Upper lobe of right lung (tissue), 1 donor: ENCODE measurements at places on chromosomes 7 and 10. TPM values are rescaled to one million over a fixed set of nuclear protein-coding genes. Genes with fewer than 3 reads are reported as not detected.

Gene CDK14
- total RNA-seq, result 47.2 TPM

Gene HSPA14
- total RNA-seq, result 10.0 TPM

Gene LRIT1
- not detected for total RNA-seq

Gene TMEM273
- total RNA-seq, result 63.1 TPM

Gene SLC18A2
- 5.2 TPM for total RNA-seq

Gene C10orf62
- not detected for total RNA-seq

Gene ANLN
- 3.3 TPM for total RNA-seq

DNA sequence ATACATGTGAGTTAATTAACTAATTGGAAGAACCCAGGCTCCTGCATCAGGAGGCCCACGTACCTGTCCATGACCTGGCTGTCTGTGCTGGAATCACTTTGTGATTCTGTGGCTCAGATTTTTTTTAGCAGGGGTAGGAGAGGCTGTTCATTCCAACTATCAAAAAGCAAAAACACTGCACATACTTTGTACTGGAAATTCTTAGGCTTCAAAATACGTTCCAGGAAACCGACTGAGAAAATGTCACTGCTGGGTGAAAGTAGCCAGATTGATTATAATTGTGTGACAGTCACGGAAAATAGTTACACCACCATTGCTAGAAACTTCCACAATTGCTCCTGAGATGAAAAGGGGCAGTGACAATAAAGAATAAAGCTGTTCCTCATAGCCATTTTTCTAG lies 91.0 kb downstream of the SLC16A9 start:
- no peaks in the 10 kb centered on the region for H3K4me1 ChIP-seq
- H3K36me3 ChIP-seq, result no peaks in the 10 kb centered on the region
- DNase-seq, result no peak
- no peak overlapping the region for H3K4me3 ChIP-seq

DNA sequence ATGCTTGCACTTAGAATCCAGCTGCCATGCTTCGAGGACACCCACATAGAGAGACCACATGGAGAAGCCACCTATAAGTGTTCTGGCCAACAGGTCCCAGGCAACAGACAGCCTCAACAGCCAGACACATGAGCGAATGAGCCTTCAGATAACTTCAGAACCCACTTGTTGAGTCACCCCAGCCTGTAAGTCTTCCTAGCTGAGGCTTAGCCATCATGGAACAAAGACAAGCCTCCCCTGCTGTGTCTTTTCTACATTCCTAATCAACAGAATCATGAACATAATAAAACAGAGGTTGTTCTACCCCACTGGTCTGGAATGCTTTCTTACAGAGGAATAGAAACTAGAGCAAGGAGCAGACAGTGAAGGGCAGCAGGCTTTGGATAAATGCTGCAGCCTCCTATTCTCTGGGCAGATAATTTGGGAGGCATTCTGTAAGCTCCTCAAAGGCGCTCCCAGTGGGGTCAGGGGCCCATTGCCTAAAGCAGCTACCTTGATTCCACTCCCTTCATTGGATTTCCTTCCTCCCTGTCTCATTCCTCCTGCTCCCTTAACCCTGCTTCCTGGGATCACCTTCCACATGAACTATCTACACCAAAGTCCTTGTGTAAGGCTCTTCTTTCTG lies 4.6 kb downstream of the TLL2 start:
- H3K36me3 ChIP-seq, result no peaks in the 10 kb centered on the region
- H3K4me3 ChIP-seq, result no peak overlapping the region
- peaks cover 16% of the 10 kb centered on the region for H3K27me3 ChIP-seq
- peaks cover 19% of the 10 kb centered on the region for H3K4me1 ChIP-seq
- H3K27ac ChIP-seq, result no peak overlapping the region

DNA sequence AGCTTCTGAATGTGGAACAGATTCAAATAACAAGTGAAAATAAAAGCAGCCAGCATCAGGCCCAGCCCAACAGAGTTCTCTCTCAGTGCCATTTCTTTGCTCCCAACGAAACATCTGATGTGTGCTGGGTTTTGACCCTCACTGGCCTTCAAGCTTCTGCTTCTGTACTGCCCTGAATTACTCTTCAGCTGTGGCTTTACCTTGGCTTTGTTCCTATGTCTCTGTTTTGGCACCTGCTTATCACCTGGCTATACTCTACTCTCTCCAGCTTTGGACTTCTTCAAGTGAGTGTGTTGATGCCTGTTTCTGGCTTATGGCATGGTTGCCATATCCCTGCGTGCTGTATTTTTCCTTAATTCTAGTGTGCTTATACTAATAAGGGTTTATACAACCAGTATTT lies 768.3 kb downstream of the SORCS1 start:
- no peaks in the 10 kb centered on the region for H3K4me1 ChIP-seq
- no peaks in the 10 kb centered on the region for H3K36me3 ChIP-seq
- H3K4me3 ChIP-seq, result no peak overlapping the region

- H3K27me3 ChIP-seq, result no peaks in the 10 kb centered on the region
- no peaks in the 10 kb centered on the region for H3K4me1 ChIP-seq
- H3K27ac ChIP-seq, result no peak overlapping the region
- no peak overlapping the region for H3K4me3 ChIP-seq
- DNase-seq, result no peak
These were observed 180.9 kb downstream of the ANK3 start for GRCh38 chr10:60208676-60209269.

DNA sequence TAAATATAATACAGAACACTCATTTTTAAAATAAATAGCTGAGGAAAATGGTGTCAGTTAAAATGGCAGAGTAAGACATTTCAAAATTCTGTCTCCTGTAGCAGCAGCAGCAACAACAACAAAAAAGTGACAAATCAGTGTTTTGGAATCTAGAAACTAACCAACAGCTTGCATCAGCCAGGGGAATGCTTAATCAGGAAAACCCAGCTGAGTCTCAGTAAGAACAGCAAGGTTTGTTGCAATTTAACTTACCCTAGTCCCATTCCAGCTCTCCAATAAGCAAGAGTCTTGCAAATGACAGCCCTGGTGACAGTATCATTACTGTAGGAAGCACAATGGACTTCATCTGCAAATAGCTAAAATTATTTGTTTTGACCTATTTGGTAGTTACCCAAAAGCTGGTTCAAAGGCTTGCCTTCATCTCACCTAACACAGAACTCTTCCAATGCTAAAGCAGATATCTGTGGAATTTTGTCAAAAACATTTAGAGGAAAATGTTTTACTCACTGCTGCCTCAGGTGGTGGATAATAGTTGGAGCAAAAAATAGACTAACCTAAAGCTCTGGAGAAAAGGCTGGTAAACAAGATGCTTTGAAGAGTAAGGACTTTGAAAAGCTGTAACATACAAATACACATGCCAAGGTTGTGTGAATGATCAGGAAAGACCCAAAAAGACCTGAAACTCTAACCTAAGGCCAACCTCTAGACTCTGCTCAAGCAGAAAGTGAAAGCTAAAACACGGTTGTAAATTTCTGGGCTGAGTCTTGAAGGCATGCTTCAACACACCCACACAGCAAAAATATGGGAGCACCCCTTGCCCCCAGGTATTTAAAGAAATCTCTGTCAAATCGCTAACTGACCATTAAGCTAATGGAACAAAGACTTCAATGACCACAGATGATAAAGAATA lies 9.9 kb upstream of the ARHGAP22 start:
- no peaks in the 10 kb centered on the region for H3K27me3 ChIP-seq
- H3K36me3 ChIP-seq, result no peaks in the 10 kb centered on the region
- DNase-seq, result no peak
- H3K4me1 ChIP-seq, result no peaks in the 10 kb centered on the region

DNA sequence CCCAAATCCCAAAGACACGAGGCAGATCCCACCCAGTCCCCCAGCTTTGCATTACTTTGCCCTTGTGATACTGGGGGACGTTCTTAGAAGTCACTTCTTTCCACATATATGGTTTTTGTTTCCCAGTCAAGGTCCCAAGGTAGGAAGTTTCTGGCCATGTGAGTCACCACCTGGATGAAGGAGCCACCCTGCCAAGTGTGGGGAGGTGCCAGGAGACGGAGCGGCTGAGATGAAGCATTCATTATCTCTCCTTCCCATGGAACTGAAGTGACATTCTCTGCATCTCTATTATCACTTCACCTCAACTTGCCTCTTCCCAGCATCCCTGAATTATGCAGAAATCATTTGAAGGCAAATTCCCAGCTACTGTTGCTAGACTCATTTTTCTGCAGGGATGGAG lies 136.2 kb upstream of the INSYN2A start:
- H3K36me3 ChIP-seq, result no peaks in the 10 kb centered on the region

DNA sequence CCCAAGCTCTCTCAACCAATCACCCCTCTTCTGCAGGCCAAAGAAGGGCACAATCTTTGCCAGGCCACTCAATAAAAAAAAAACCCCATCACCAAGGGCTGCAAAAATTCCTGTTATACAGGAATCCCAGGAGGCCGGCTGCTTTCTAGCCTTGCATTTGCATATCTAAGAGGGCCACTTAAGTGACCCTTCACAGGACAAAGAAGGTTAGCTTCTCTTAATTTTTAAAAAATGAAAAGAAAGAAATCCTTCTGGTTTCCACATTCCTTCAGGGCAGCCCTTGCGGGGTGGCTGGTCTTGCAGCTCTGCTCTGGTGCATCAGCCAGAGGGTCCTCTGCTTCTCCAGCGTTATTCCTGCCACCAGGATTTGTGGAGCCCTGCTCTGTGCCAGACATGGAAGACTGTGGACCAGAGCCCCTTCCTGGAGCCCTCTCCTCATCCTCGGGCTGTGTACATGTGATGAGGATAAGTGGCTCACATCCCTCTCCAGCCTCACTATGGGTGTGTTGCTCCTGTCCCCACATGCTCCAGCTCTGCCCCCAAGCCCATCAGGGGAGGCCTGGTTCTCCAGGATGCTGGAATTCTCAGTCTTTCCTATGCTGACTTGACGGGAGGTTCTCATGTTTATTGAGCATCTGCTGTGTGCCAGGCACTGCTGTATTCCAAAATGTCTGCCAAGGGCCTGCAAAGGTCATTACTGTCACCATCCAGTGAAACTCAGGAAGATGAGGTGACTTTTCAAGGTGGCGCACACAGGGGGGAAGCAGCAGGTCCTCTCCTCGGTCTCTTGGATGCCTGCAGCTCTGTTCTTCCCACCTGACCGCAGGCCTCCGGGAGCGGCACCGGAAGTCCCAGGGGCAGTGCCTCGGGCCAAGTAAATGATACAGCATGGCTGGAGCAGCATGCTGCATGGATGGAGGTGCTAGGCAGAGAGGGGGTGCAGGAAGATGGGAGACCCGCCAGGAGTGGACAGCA lies 67.7 kb downstream of the ARHGAP22 start:
- H3K27me3 ChIP-seq, result no peaks in the 10 kb centered on the region
- DNase-seq, result no peak
- no peaks in the 10 kb centered on the region for H3K4me1 ChIP-seq
- H3K4me3 ChIP-seq, result no peak overlapping the region
